ENCODE measurements at places on chromosomes 1 and 21. TPM values are rescaled to one million over a fixed set of nuclear protein-coding genes. Genes with fewer than 3 reads are reported as not detected.

DNA sequence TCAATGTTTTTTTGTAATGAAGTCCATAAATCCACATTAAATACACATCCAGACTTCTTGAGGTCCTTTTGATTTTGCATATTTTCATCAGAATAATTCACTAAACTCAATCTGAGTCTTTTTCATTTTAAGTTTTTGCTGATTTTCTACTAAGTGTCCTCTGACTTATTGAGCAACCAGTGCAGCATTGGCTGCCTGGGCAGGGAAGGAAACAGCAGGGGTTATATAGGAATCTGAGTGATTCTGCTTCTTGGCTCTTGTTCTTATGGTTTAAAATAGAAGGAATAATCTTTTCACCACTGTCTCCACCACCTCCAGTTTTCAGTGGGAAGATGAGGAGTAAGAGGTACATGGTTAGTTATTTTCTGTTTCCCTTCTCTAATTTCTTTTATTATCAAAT lies 88.4 kb downstream of the ST6GALNAC5 start:
- DNase-seq, result no peak

GRCh38 chr1:181394766-181395165 lies 88.6 kb upstream of the CACNA1E start:
- DNase-seq, result no peak

DNA sequence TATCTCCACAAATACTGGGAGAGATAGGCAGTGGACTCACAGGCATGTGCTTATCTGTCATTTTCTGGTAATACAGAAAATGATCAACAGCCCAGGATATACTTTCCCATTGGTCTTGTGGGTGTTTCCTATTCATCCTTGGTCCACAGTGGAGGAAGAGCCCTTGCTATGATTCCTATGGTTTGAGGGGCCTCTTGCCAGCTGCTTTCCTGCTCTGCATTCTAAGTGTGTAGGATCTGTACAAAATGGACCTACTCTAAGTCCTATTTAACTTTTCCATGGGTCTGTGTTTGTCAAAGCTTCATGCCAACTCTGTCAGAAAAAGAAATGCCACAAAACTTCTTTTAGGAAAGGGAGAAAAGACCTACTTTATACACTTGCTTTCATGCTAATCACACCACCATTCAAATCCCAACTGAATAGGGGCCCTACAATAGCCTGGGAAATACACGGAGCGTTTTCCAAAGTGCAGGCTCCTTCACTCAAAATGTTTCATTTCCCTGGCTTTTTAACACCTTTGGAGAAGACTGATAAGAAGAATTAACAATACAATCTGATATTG lies 16.4 kb downstream of the PLPP3 start:
- DNase-seq, result no peak

- no peak for DNase-seq
Measured at GRCh38 chr1:215055281-215055935, 27.1 kb upstream of the KCNK2 start.

DNA sequence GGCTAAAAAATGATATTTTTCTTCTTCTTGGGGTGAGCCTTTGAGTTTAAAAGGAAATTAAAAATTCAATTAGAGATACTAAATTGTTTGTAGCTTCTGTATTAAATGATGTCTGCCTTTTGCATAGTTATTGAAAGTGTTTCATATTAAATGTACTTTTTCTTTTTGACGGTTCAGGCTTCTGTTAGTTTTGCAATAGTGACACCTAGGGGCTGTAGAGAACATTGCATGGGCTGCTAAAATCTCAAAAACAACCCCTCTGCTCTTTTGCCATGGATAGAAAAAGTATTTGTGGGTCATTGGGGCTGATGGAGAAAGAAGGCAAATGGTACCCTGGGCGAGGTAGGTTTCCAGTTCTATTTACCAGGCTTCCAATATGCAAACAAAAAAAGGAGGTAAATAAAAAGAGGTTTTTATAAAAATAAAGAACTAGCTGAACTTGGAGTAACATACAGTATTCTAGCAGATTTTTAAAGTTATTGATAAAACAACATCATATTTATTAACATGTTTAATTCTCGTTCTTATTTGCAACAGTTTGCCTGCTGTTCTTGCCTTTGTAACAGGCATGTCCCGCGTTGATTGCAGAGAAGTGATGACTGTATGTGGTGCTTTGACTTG lies 115.4 kb upstream of the HOOK1 start:
- no peak for DNase-seq

- DNase-seq, result no peak
Measured at GRCh38 chr1:186623551-186623950, 56.7 kb downstream of the PTGS2 start.

Gene ZNF695
- total RNA-seq, result 22.3 TPM

Gene RNF11
- 55.1 TPM for total RNA-seq
